Thoracic aorta (tissue), 2 donors: ENCODE measurements at places on chromosomes 5 and 9.

DNA sequence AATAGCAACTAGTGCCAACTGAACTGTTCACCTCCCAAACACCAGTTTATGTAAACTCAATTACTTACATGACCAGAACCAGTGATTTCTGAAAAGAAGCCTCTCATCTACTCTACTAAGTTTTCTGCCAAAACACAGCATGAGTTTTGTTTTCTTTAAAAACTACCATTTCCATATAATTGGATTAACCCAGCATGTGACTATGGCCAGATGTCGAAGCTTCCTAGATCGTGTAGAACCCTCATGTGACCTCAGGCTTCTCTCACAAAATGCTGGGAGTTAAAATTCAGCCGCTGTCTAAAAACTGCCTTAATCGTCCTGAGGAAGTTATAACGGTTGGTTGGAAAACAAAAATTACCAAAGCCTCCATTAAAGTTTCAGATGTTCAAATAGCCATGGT lies 303.5 kb downstream of the IRX1 start:
- no peak for DNase-seq

DNA sequence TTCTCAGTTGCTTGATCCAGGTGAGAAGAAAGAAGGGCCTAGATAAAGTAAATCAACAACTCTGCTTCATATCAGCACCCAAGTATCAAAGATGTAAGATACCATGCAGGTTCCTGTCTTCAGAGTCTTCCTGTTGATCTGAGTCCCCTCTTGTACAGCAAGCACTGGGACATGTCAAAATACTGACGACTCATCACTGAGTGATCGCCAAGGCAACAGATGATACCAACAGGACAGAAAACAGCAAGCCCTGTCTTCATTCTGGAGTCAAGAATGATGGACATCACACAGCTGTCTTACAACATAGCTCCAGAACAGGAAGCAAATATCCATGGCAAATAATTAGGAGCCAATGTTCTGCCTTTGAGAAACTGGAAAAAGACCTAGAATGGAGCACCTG lies 83.7 kb downstream of the TARS1 start:
- DNase-seq: no peak

GRCh38 chr9:36337865-36338264 lies 62.2 kb downstream of the RNF38 start:
- DNase-seq: no peak

DNA sequence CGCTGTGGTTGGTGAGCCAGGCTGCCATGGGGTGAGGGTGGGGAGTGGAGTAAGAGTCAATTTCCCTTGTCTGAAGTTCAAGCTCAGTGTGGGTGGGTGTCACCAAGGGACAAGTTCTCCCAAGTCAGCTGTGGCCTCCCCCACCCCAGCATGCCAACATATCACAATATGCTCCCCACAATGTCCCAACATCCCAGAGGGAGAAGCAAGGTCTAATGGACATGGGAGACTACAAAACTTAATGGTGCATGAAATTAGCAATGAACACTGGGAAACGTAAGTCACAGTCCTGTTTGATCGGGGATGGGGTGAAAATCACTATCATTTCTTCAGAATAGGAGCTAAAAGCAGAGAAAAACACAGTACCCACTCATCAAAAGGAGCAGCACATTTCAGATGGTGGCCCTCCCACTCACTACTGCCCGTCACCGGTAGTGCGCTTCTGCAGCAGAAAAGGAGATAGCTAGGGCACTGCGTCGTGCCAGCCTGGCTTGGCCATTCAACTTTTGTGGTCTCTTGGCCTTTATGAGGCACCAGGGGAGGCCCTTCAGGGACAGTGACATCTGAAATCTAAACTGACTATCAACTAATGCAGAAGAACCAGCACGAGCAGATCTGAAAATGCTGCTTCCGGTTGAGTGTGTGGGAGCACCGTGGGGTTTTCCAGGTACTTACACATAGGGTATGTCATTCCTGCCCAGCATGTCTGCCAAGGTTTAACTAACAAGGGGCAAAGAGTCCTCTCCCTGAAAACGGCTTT lies 20.5 kb upstream of the NDFIP1 start:
- DNase-seq: no peak

- no peak for DNase-seq
These were observed 639.7 kb upstream of the C9orf72 start for GRCh38 chr9:28212979-28213378.

DNA sequence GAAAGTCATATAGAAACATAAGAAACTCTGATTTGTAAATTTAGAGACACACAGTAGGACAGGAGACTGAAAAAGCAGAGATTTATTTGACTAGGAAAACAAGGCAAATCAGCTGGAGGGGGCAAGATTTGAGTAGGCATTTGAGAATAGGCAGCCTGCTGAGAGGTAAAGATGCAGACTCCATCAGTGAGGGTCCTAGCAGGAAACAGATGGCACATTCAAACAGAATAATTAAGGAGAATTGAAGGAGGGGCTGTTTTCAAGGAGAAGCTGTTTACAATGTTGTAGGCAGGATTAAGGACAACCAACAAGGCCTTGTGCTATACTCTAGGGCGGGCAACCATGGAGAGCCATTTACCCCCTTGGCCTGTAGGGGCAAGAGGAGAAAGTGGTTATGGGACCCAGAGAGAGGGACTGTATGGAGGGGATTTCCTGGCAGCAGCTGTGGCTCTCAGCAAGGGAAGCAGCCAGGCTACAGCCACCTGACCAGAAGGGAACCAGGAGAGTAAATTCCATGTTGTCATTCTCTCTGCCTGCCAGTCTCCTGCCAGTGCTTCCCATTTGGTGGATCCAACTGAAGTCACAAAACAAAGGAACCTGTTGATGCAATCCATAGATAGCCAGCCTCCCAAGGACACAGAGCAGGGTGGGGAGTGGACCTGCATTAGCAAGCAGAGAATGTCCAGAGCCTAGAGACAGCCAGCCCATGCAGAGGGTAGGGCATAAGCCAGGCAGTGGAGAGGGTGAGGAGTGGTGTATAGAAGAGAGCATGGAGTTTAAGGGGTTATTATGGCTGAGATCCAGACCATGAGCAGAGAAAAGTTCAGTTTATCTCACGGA lies 38.2 kb downstream of the PAPPA start:
- DNase-seq: no peak

DNA sequence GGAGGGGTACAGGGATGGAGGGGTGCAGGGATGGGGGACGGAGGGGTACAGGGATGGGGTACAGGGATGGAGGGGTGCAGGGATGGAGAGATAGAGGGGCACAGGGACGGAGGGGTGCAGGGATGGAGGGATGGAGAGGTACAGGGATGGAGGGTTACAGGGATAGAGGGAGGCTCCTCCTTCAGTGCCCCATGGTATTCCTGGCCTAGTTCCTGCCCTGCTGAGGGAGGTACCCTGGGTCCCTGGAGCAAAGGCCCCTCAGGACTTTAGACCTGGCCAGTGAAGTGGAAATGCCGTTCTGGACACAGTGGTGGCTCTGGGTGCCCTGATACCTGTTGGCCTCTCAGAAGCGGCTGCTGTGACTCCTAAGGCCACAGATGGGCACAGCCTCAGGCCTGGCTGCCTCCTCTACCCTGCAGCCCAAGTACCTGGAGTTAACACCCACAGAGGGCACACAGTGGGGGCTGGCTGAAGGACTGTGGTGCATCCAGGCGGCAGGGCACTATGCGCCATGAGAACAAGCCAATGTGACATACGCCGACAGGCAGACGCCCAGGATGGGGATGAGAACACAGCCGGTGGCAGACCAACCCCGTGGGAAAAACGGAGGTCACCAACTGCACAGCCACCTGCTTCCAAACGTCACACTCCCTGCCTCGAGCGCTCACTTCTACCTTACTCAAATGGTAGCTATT lies 8.4 kb downstream of the PTGES2 start:
- no peak for DNase-seq

DNA sequence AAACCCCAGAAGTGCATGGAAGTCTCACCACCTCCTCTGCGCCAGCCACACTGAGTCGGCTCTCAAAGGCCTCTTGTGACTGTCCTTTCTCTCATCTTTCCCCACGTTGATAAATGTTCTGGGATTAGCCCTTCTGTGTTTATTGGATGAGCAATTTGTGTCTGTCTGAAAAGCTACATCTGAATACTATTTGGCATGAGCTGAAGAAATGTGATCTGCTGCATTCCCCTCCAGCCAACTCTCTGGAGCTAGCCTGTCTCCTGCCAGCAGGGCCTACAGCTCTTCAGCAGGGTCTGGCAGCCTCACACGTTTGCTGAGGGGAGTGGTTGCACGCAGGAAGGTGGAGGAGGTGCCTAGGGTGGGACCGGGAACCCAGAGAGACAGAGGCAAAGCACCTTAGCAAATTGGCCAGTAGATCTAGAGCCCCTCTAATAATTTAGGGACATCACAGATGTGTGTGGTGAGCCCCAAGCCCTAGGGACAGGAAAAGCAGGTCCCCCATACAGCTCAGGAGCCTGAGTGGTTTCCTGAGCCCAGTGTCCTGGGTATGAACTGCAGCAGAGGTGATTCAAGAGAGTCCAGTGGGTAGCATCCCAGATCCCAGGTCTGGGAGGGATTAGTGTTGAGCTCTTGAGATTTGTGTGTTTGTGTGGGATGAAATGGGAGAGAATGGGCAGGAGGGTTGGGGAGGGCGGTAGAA lies 20.5 kb upstream of the B4GALT1 start:
- DNase-seq: no peak

DNA sequence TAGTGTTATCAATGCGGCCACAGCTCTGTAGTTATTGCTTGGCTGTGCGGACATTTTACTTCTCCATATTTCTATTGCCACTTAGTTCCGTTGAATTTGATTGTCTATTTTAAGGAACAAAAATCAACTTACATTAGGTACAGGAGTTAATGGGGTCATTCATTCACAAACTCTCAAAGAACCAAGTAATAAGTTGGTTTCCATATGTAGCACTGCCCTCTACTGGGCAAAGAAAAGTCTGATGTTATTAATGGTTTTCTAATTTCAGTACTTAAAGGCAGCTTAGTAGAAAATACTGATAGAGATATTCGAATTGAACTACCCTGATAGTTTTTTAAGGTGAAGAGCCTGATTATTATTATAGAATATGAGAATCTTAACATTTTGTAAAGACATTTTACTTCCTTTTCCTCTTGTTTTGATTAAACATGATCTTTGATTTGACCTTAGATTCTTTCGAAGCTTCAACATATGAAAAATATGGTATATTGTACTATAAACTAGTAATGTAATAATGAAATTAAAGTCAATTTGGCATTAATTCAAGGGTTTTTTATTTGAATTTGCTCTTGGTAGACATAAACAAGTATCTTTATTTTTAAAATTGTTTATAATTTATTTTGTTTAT lies 119.5 kb upstream of the CTNND2 start:
- DNase-seq: no peak

DNA sequence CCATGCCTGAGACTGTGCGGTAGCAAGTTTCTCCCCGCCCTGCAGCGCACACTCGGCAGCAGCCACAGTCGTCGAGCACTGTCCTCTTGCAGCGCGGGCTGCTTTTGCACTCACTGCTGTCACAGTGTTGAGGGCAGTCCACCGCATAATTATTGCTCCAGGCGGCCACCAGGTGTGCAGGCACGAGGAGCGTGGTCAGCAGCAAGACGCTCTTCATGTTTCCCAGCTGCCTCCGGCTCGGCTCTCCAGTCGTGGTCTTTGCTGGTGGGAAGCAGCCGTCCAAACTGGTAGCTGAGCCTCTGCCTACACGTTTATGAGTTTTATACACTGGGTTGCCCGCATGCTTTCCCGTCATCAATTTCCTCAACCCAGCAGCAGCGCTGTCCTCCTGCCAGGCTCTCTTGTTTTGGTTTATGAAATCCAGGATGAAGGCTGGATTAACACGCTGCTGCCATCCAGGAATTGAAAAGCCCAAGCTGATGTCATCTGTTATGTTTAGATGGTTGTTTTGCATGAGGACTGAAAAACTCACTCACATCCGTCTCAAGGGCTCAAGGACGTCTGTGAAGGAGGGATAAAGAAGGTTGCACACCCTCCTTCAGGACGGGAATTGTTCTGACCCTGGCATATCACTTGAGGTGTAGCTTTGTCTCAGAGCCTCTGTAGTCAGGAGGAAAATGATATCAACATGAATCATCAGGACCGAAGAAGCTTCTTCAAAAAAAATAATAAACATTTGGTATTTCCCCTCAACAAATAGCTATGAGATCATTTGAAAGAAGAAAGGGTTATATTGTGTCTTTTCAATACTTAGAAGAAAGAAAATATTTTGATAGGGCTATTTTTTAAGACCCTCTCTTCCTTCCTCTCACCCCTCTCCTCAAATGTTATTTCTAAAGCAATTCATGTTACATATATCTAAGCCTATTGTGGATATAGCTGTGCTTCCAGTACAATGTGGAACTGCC lies at the start of gene ESM1:
Gene ESM1 (minus strand): TSS at position 293 of the 968 bp plus-strand sequence. CDS start 76 bp downstream, at position 217.
- DNase-seq: no peak

DNA sequence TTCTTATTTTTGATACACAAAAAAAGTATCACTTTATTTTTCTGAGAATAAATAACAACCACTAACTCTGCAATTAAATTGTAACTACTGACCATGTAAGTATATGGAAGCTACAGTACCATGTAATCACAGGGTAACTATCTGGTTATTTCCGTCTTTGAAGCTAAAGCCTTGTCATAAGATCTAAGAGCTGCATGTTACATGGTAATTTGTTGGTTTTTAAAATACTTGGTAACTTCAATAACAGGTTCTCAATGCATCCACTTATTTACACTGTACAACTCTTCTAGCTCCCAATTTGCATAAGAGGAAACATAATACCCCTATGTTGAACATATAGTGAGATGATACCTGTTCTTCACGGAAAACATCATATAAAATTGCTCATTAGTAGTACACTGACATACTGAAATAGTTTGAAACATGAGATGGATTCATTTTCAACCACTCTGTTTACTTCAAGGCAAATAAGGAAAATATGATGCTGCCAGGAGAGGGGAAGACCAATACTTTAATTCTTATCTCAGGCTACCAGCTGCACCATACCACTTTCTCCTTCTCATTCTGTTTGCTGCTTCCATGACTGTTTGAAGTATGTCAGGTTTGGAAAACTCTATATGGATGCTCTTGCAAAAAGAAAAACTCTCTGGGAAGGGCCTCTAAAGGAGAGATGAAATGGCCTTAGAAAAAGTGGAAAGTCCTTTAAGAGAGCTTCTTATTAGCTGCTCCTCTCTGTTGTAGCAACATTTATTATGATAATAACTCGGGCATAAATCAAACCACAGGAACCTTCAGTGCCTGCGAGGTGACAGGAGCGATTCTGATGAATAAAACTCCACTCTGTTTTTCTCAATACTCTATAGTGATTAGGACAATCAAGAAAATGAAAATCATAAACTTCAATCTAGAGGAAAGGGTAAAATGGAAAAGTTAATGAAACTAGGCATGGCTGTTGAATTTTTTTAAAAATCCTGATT lies 150.2 kb downstream of the KIAA0825 start:
- no peak for DNase-seq

GRCh38 chr5:41087461-41087860 lies 16.3 kb upstream of the MROH2B start:
- DNase-seq: no peak

GRCh38 chr5:34657988-34658387 lies 1.9 kb downstream of the RAI14 start:
- DNase-seq: no peak

GRCh38 chr9:124284940-124285441 lies 27.2 kb downstream of the NEK6 start:
- no peak for DNase-seq

GRCh38 chr9:109627042-109627441 lies 128.9 kb upstream of the PTPN3 start:
- DNase-seq: no peak
